ENCODE measurements at places on chromosomes 3 and 15. TPM values are rescaled to one million over a fixed set of nuclear protein-coding genes. Genes with fewer than 3 reads are reported as not detected.

GRCh38 chr15:63597038-63597790, at the start of gene FBXL22:
Gene FBXL22, plus strand, starts transcription at chr15:63597387. Its CDS starts 6 bp downstream, at chr15:63597393.
- no peak for DNase-seq

GRCh38 chr15:89486726-89487050, 9.7 kb downstream of the RHCG start:
- DNase-seq: no peak

GRCh38 chr15:41019174-41019573, 65.9 kb downstream of the CHAC1 start:
- DNase-seq: no peak

The TMEM207 gene
- polyA plus RNA-seq: not detected
